ENCODE measurements at places on chromosomes 4 and X.

DNA sequence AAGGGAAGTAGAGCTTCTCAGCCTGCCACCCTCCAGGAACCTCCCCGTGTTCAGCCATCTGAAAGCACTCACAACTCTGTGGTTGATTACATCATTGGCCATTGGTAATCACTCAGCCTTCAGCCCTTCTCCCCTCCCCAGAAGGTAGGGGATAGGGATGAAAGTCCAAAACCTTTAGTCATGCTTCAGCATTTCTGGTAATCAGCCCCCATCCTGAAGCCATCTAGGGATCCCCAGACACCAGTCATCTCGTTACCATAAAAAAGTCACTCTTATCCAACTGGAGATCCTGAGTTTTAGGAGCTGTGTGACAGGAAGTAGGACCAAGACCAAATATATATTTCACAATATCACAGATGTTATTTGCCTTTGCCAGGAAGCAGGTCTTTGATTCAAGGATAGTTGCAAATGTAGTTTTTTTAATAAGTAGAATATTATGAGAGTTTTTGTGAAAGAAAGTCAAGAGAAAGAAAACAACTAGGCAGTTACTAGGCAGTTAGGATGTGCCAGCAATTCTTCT, 364.6 kb upstream of the NOCT start:
- DNase-seq: no peak

DNA sequence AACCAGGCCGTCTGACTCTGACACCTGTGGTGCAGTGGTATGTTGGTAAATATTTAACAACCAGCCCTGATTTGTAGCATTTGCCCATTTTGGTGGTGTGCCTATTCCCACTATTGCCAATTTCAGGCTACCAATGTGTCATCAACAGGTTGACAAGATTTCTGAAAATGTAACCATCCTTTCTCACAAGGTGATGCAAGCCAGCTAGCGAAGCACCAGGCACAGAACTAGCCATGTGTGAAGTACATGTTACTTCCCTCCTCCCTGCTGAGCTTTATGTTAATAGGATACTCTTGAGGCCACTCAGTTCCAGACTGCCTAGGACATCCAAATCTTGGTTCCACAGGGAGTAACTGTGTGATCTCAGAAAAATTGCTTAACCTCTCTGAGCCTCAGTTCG, 7.2 kb upstream of the MAMLD1 start:
- DNase-seq: no peak

DNA sequence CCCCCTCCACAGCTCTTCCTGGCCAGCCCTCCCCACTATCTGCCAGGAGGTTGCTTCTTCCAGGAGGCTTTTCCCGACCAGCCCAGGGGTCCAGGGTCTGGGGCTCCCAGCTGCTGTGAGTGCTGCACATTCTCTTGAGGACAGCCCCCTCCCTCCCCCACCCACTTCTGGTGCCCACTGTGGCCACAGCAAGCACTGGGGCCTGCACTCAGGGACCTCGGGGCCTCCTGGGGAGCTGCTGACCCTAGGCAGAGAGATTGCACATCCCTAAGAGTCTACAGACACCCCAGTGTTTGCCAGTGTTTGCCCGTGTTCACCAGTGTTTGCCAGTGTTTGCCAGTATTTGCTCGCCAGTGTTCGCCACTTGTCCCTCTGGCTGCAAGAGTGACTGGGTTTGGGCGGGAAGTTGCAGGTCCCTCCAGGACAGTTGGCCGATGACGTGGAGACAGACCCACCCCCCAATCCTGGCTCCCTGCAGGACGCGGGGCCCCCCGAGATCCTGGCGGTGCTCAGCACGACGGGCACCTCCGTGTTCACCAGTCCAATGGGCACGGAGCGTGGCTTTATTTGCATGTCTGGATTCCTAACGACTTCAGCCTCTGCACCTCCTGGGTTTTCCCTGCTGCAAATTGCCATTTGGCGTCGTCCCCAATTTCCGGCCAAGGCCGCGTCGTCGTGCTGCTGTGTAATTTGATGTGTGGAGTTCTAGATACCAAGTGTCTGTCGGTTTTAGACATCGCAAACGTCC, 87.5 kb upstream of the NKX1-1 start:
- DNase-seq: no peak

DNA sequence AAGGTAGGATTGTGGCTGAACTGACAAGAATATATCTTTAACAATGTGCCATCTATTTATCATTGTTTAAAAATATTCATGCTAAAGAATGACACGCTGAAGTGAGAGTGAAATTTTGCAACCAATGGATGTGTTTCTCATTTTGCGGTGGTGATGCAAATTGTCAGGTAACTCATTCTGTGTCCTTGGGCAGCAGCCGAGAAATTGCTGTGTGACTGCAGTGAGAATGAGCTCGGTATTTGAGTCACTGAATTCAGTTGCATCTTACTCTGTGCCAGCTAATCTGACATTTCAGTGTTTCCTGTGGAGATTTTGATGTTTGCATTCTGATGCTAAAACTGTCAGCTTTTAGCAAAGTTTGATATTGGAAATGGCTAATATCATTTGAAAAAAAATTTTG, 28.1 kb downstream of the MCUB start:
- peak; percentile 27 for DNase-seq

DNA sequence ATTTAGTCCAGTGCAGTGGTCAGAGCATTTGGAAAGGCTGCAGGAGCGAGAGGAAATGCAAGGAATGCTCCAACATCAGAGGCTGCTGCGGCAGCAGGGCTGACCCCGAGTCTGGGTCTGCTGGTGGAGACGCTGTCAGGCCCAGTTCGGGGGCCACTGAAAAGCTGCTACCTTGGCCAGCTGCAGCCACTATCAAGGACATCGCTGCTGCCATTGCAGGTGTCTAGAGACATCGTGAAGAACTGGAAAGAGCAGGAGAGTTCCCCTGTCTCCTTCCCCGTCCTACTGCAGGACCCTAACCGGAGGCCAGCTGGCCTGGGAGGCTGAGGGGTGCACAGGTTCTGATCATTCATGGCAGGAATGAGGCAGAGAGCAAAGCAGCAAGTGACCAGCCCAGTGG, 29.5 kb upstream of the GPR78 start:
- no peak for DNase-seq

DNA sequence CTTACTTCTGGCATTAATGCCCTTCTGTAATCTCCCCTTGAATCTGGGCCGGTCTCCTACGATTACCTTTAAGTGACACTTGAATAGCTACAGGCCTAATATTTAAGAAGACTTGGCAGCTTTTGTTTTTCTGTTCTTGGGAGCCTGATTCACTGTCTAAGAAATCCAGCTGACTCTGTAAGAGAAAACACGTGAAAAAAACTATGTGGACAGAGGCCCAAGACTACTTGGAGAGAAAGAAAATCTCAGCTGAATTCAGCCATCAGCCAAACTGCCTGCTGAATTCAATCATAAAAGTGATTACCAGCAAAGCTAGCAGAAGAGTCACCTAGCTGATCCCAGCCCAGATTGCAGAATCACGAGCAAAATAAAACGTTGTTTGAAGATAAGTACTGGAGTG, 521.2 kb downstream of the MID1IP1 start:
- no peak for DNase-seq

DNA sequence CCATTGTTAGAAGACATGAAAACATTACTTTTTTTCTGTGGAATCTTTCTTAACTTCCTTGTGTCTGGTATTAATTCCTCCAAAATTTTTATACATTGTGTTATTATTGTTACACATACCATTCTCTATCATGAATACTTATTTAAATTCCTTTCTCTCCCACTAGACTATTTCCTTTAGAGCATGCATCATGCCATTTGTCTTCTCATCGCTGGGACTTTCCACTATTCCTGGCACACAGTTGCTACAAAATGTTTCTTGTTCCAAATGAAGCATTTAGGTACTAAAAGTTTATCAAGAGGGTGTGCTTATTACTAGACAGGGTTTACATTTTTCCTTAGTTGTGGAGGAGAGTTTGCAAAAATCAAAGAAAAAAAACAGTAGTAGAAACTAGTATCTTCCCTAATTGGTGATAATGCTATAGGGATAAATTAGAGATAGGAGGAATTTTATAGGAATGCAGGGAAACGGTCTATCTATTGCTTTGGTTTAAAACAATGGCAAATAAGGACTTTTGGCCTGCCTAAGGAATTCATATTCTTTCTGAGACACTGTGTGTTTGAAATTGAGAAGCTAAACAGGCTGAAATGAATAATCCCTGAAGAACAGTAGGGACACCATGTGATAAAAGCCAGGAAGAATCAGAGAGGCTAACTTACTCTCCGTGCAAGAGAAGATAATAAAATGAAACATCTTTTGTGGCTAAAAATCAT, 187.5 kb upstream of the TBC1D9 start:
- no peak for DNase-seq

DNA sequence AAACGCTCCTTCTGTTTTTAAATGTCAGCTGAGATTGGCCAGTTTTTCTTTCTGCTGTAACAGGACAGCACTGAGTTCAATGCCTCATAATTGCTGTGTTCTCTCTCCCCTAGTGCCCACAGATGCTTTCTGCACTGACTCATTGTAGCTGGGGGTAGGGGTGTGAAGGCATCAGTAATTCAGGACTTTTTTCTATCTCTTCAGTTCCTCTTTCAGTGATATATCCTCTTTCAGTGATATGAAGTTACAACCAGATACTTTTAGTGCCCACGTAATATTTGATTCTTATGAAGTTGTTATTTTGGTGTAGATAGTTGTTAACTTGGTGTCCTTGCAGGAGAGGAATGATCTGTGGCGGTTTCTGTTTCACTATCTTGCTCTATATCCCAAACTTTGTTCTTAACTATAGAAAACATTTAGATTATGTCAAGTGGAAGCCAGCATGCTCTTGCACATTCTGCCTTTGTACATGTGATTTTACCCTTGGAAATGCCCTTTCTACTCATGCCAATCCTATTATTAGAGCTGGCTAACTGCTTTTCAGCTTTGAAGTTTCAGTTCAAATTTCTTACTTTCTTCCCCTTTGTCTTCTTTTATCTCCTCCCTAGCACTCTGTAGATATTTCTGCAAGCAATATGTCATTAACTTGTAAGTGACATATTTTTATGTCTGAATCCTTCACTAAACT, 1258.4 kb downstream of the FAM133A start:
- no peak for DNase-seq

DNA sequence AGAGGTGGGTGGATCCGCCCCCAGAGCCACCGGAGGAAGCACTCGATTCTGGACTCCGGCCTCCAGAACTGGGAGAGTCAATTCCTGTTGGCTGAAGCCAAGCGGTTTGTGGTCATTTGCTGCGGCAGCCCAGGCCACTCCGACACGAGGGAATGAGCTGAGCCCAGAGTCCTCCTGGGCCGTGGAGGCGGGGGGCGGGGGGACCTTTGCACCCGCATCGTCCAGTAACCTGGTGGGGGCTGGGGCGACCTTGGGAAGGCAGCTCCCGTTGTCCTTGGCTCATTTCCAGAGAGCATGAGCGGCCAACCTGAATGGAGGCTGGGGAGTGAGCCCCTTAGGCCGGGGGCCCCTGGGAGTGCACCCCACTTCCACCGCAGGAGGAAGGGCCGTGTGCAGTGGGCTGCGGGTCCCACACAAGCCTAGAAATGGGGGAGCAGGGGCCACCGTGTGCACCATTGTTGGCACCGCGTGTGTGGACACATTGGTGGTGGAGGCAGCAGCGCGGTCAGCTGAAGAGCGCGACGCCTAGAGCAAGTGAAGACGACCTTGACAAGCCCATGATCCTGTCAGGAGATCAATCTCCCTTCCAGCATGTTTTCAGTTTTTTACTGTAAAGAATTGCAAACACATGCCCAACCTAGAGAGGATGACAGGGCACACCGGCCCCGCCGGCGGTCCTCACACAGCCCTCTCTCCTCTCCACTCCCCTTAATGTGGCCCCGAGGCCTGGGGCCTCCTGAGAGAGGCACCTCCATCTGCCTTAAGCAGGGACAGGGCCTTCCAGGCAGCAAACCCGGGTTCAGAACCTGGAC, 19.9 kb upstream of the DUSP9 start:
- no peak for DNase-seq

DNA sequence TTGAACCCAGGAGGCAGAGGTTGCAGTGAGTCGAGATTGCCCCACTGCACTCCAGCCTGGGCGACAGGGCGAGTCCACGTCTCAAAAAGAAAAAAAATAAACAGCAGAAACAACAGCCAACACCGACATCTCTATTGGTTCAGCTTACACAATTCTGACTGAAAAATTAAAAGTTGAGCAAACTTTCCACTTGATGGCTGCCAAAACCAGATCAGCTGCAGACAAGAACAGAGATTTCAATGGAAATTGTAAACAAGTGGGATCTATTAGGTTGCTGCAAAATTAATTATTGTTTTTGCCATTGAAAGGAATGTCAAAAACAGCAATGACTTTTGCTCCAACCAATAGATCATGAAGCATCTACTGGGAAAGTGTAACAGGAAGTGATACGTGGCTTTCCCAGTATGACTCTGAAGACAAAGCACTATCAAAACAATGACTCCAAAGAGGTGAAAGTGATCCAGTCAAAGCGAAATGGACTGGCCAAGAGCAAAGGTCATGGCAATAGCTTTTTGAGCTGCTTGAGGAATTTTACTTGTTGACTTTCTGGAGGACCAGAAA, 26.3 kb downstream of the UPF3B start:
- DNase-seq: no peak

GRCh38 chr4:105075045-105075444, 71.6 kb upstream of the TET2 start:
- no peak for DNase-seq

GRCh38 chr4:148693913-148694649, 251.9 kb upstream of the NR3C2 start:
- DNase-seq: no peak

DNA sequence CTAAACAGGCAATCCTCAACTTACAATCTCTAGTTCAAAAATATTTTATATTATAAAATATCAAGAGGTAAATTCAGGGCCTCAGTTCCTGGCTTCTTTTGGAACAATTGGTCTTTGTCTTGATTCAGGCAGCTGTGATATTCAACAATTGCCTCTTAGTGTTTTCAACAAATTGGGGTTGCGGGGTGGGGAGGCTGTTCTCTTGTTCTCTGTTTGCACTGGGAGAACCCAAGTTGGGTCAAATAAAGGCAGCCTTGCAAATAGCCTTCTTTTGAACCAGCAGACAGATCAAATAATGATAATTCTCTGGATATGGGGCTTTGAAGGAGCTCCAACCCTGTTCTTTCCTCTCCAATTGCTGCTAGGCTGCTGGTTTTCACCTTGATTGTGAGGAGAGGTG, 142.5 kb downstream of the COL4A5 start:
- DNase-seq: no peak

DNA sequence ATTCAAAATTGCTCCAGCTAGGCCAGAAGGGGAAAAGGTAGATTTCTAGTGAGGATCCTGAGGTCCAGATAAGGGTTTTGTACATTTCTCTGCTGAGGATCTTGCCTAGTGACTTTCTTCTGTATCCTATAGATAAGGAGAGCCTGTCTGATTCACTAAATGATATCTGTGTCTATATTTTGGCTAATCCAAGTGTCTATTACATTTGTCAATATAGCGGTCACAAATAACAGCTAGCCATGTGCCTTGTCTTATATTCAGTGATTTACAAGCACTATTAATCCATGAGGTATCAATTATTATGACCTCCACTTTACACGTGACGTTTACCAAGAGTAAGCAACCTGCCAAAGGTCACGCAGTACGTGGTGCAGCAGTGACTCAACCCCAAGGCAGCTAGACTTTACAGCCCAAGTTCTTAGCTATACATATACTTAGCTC, 41.6 kb downstream of the TMEM165 start:
- DNase-seq: no peak

GRCh38 chr4:155809835-155810234, 51.0 kb downstream of the GUCY1B1 start:
- no peak for DNase-seq
